NCI-H226 (cell line): ENCODE measurements at places on chromosomes 2 and 18.

DNA sequence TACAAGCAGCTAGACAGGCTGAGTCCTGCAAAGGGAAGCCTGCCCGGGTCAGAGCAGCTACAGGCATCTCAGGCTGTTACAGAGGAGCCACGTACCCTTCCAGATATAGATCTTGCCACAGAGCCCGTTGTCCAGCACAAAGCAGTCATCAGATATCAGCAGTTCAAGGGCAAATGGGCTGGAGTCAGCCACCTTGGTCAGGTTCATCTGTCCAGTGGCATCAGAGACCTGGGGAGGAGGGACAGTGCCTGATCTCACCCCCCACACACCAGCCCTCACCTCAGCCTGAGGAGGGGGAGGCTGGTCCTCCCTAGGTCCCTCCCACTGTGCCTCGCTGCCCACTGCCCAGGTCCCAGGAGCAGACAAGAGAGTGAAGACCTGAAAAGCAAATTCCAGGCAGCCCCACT lies 12.2 kb downstream of the CAPG start:
- no peak for DNase-seq

DNA sequence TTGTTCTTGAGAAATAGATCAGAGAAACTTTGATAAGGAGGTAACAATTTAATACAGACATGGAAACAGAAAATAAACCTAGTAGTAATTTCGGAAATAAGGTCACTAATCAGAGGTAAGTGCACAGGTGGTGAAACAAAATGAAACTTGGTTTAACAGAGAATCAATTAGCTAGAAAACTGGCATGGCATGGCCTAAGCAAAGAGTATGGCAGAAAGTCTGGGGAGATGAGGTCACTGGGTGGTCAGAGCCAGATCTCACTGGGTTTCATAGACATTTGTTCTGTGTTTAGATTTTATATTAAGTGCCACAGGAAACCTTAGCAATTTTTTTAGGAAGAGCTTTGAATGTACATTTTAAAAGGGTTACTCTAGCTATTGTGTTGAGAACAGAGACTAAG lies 1216.0 kb upstream of the PIK3C3 start:
- DNase-seq, result no peak

DNA sequence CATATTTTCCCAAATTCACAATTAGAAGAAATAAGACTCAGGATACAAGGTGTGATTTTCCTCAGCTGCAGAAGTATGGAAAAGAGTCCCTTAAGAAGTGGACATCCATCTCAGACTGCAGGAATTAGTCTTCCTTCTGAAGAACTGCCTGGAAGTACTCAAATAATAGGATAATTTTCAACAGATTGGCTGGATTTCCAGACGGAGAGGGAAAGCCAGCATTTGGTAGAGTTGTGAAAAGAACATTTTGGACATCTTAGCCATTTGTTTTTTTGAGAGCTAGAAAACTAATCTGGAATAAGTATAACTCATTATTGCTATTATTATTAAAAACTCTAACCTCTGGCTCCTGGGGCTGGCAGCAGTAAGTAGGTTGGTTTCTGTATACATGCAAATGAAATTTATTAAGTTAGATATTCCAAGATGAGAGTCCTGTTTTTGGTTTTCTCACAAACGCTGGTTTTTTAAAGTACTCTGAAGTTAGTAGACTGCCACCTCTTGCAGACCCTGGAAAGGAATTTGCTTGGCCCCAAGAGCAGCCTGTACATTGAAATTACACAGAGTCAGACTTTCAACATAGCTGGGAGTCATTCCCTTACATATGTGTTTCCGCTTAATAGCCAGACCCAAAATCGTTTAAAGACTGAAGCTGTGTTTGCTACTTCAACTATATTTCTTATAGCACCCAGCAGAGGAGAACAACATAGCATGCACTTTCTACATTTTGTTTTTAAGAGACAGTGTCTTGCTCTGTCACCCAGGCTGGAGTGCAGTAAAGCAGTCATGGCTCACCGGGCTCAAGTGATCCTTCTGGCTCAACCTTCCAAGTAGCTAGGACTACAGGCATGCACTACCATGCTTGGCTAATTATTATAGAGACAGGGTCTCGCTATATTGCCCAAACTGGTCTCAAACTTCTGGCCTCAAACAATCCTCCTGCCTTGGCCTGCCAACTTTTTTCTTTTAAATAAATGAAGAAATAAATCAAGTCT lies 142.4 kb downstream of the THADA start:
- DNase-seq, result no peak

DNA sequence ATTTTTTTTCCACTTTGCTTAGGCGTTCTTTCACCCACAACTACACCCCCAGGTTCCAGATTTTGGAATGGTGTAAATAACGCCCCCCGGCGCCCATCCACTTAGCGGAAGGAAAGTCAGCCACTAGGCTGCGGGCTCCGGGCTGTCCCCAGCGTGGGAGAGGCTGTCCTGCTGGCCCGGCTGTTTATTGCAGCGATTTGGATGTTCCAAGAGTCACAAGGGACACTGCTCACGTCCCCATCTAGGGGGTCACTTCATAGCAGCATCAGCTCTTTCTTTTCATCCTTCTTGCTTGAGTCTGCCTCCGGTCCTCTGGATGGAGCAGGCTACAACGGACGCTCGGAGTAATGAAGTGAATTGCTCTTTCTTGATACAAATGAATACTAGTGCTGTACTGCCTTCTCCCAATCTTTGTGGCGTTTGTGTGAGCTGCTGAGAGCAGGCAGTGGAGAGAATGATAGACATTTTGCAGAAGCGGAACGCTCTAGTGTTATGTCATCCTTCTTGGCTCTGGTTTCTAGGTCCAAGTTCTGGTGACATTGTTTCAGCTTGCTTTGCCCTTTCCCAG lies 50.7 kb upstream of the PAIP2B start:
- no peak for DNase-seq
